Activated CD8-positive, alpha-beta T cell treated with anti-CD3 and anti-CD28 coated beads for 36 hours (primary cell): ENCODE measurements at places on chromosomes 1 and 21. TPM values are rescaled to one million over a fixed set of nuclear protein-coding genes. Genes with fewer than 3 reads are reported as not detected.

The CLDN19 gene
- not detected for total RNA-seq

The BRINP3 gene
- not detected for total RNA-seq

The LMOD1 gene
- not detected for total RNA-seq

The STPG1 gene
- 6.3 TPM for total RNA-seq

The SELL gene
- 110 TPM for total RNA-seq

The PFKFB2 gene
- 3.5 TPM for total RNA-seq

The LCE3D gene
- not detected for total RNA-seq

The PROX1 gene
- not detected for total RNA-seq

The SNX7 gene
- not detected for total RNA-seq
